K562 (cell line): ENCODE measurements at places on chromosomes 4 and X. TPM values are rescaled to one million over a fixed set of nuclear protein-coding genes. Genes with fewer than 3 reads are reported as not detected.

The GPRIN3 gene
- 0.02 TPM in 2 replicates for total RNA-seq

The COX7B2 gene
- 0.47 TPM in 1 of 2 replicates, not detected in the other for total RNA-seq

The SERTM2 gene
- total RNA-seq = not detected in 2 replicates

DNA sequence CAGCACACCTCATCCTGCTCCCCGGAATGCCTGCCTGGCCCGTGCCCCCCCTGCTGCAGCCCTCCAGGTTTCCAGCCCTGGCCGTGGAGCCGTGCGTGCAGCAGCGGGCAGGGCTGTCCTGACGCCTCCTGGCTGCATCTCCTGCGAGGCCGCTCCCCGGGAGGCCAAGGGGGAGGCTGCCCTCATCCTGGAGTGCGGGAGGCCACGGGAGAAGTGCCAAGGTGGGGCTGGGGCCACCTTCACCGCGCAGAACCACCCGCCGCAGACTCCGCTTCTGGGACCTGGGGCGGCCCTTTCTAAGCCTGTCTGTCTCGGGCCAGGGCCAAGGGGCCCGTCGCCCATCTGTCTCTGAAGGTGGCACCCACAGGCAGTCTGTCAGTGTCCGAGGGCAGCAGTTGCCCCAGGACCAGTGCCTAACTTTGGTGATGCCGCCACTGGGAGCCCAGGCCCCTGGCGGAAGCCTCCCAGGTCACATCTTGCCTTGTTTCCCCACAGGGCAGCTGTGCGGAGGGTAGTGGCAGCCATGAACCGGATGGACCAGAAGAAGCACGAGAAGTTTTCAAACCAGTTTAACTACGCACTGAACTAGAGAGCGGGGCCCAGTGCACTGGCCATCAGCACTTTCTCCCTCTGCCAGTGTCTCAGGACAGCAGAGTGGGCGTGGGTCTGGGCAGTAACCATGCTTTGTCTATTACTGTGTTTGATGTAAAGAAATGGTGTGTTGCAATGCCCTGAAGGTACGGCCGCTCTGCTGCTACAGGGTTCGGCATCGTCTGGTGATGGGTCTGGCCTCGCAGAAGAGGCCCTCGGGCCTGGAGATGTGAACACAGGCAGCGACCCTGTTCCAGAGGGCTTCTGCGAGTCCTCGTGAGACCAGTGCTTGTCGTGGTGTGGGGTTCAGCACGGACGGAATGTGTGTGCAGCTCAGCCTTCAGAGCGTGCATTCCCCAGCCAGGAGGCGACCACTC lies 20.6 kb downstream of the NKX1-1 start:
- no peak for DNase-seq

- DNase-seq = no peak
These were observed 189.5 kb upstream of the FAT4 start for GRCh38 chr4:125125276-125125675.

DNA sequence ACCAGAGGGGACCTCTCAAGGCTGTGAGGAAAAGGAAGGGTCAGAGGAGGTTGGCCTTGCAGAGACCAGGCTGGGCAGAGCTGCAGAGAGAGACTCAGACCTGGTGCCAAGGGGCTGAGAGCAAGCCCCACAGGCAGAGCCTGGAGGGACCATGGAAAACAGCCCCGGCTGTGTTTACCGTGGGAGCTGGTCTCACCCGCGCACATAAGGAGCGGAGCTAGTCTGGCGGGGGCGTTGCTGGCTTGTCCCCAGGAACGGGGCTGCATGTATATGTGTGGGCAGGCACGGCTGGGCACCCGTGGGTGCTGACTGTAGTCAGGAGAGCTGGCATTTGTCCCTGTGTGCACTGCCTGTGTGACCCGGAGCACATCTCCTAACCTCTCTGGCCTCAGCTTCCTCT lies 45.7 kb downstream of the C4orf50 start:
- no peak for DNase-seq

- no peak for DNase-seq
These were observed 97.2 kb upstream of the EOLA2 start for GRCh38 chrX:150035531-150035930.

- DNase-seq = no peak
These were observed 508.9 kb upstream of the FTHL17 start for GRCh38 chrX:31580726-31581125.
